CD8-positive, alpha-beta T cell (primary cell): ENCODE measurements at places on chromosomes 1 and 21.

DNA sequence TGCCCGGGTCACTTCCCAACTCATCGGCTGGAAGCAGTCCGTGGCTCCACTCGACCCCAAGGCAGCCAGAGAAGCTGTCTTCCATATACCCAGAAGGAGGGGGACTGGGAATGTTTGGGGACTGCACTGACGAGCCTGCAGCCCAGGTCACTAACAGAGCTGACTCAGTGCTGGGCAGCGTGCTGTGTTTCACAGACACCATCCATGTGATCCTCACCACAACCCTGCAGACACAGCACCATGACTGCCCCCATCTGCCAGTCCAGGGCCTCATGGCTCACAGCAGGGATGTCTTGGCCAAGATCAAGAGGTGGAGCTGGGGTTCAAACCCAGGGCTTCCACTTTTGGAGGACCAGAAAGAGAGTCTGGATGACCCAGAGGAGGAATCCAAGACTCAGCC, 67.9 kb downstream of the KLHDC7A start:
- no peak for DNase-seq

- DNase-seq: no peak
Observed at GRCh38 chr1:172760121-172760520, 101.2 kb downstream of the FASLG start.

- DNase-seq: no peak
Observed at GRCh38 chr1:226371866-226372490, 35.9 kb downstream of the PARP1 start.

DNA sequence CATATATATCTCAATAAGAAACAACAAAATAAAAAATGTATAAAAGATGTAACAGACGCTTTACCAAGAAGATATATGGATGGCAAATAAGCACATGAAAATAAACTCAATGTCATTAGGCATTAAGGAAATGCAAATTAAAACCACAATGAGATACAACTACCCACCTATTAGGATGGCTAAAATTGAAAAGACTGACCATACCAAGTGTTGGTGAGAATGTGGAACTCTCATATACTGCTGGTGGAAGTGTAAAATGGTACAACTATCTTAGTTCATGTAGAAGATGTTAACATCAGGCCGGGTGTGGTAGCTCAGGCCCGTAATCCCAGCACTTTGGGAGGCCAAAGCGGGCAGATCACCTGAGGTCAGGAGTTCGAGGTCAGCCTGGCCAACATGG, 42.3 kb upstream of the TTC22 start:
- no peak for DNase-seq

- no peak for DNase-seq
Observed at GRCh38 chr1:20597650-20598049, 8.8 kb downstream of the CDA start.

GRCh38 chr1:215393476-215393875, 173.6 kb upstream of the KCTD3 start:
- DNase-seq: no peak

- DNase-seq: no peak
Observed at GRCh38 chr1:53334312-53334711, 6.4 kb upstream of the LRP8 start.

DNA sequence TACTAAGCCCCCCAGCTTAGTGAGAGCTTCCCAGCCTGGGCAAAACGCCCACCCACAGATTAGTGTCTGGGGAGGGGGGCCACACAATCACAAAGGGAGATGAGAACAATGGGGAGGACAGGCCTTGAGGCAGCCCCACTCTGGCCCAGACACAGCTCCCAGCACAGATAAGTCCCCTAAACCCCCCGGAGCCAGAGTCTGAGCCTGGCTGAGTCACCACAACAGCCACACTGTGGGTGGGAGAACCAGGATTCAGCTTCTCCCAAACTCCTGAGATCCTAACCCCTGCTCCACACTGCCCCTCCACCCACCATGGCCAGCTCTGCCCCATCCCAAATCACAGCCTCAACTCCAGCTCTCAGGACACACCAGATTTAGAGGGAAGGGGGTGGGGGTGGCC, 4.2 kb downstream of the NECTIN4 start:
- no peak for DNase-seq

GRCh38 chr1:22291494-22291893, 148.6 kb upstream of the WNT4 start:
- DNase-seq: peak; percentile 9

DNA sequence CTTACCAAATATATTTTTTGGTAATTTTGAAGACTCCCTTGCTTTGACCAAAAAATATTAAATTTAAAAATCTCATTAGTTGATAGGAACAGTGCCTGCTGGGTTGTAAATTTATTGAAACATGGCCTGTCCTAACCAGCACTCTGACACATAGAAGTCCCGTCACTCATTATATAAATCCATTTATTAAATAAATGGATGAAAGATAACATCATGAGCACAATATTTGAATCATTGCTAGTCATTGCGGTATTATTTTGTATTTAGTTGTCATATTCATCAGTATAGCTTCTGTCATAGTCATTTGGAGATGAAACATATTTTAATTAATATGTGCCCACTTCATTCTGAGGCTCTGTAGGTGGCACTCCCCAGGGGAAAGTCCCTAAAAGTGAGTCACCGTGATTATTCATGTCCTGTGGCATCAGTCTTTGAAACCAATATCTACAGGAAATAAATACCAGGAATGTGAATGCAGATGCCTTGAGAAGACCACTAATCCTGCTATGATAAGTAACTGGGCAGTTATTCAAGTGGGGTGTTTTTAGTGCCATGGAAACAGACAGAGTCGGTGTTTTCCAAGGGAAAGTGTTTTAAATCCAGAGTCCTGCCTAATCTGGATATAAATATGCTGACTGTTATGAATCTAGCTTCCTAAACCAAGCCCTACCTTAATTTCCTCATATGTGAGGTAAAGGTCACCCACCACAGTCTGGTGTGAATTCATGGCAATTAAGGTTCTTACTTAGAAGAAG, 302.0 kb downstream of the DUSP10 start:
- DNase-seq: peak; percentile 27

- DNase-seq: no peak
Observed at GRCh38 chr1:8134546-8135235, 108.6 kb upstream of the ERRFI1 start.
